ENCODE measurements at places on chromosomes 3 and 15.

- DNase-seq = no peak
These were observed 11.7 kb upstream of the PRR23B start for GRCh38 chr3:139032326-139033002.

- DNase-seq = no peak
These were observed 55.4 kb downstream of the MAGEF1 start for GRCh38 chr3:184656458-184656828.

- no peak for DNase-seq
These were observed 15.8 kb upstream of the ALAS1 start for GRCh38 chr3:52182196-52182595.

DNA sequence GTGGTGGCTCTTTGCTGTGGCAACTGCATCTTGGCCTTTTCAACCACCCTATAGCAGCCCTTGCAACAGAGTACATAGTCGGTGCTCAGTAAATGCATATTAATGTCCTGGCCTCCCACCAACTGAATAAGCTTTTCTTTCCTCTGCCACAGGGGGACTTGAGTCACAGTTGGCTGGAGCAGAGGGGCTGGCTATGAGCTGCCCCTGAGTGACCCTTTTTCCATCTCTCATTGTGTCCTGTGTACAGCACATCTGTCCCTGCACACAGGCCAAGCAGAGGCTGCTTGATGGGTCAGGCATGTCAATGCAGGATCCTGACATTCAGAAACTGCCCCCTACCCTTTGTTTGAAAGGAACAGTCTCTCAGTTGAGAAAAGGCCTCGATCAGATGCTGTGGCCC, 22.4 kb downstream of the SPSB4 start:
- no peak for DNase-seq

DNA sequence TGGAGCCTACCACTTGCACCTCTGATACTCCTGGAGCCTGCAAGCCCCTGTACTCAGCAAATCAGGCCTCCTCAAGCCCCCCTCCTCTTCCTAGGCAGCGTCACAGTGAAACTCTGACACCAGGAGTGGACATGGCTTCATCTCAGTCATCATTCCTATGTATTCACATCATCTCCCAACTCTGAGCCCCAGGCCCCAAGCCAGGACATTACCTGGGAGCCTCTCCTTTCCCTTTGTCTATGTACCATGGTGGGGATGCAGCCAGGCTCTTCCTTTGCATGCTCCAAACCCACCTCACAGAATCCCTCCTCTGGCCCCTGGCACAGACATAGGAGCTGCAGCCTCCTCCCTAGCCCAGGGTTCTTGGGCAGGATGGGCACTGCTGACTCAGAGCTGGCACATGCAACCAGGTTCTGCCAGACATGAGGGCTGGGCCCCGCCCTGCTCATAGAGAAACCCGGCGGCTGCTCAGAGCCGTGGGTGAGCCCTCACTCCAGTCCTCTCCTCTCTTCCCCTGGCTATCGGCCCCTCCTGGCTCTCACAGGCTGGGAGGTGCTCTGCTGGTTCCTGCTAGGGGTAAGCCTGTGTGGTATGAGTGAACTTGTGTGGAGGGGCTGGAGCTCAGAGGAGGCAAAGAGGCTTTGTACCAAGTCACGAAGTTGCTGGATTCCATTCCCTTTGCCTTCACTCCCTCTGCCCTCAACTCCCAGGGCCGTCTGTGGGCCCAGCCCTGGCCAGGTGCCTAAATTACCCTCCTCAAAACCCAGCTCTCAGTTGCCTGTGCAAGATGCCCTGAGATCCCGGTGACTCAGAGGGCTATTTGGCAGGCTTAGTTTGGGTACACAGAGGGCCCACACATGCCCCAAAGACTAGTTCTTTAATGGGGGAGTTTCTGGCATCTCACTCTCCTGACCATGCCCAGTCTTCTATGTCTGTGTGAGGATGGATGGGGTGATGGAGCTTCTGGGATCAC, 1.9 kb upstream of the PLCD1 start:
- DNase-seq = no peak

- no peak for DNase-seq
These were observed 931.2 kb downstream of the MCTP2 start for GRCh38 chr15:95162531-95162930.

DNA sequence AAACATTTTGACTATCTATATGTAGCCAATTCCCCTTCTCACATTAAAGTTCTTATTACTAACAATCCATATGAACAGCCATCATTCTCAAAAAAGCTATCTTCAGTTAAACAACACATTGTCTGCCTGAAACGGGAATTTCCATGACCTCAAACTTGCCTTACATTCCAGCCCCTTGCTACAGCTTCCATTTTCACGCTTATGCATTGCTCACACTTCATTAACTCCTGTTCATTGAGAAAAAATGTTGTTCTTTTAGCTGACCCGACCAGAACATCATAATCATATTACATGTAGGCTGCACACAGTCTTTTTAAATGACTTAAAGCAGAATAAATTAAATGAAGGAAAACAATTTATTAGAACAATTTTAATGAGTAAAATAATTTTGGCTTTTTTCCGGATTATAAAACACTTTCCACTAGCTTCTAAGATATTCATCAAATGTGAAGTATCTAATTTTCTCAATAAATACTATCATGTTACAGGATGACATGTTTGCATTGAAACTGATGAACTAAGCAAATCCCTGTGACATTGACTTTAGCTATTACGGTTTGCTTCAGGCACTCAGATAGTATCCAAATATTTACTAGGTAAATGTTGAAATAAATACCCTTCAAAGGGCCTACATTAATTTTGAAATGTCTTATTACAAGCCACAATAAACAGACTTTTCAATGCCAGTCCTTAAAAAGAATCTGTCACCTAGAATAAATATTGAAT, 49.9 kb downstream of the P3H2 start:
- no peak for DNase-seq

DNA sequence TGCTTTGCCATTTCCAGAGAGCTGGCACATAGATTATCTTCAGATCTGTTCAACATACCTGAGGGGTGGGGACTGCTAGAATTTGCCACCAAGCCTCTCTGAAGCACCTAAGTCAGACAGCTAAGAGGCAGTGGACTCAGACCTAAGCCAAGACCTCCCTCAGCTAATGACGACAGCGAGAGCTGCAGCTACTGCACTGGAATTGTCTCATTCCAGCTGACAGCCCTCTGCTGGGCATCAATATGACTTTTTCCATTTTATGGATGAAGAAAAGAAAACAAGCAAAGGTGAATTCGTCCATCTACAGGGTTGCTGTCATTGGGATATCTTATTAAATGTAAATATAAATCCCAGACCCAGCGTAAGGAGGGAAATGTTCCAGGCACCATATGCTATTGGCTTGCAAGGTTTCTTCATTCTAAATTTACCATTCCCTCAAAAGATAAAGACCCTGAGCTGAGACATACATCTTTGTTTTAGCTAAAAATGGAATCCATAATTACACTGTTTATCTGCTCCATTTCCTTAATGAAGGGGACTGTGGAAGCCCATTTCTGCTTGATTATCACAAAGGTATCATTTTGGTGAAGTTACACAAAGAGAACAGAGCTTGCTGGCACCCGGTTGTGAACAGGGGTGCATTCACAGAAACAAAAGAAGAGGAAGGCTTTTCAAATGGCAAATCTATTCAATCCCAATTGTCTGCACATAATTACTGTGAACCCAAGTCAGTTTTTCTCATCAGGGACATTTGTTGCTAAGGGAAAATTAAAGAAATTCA, 85.5 kb upstream of the LRTM1 start:
- DNase-seq = no peak

DNA sequence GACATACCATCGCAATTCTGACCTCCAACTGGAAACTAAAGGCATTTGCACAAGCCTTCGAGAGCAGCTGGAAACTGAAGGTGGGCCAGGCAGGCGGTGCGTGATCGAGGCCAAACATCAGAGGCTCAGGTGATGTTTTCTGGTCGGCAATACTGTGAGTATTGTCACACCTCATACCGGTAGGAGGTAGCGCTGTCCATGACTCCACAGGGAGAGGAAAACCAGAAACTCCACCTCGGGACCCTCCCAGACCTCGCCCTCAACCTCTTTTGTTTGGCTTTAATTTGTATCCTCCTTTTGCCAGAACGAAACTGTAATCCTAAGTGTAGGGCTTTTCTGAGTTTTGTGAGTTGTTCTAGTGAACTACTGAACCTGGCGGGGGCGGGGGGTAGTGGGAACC, 43.6 kb downstream of the LDHAL6B start:
- no peak for DNase-seq

DNA sequence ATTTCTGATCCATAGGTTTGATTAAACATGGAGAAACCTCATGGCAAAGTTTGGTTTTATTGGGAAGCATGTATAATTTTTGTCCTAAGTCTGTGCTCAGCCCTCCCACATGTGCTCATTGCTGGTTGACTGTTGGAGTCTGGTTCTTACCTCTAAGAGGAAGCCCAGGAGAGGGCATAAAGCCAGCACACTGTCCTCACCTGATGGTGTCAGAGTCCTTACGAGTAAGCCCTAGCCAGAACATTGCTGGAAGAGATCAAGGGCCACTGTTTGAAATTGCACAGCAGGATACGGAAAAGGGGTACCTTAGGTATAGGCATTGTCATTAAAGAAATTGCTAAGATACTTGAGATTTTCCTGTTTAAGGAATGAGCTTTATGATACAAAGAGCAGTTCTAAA, 21.3 kb downstream of the MLH1 start:
- DNase-seq = no peak

DNA sequence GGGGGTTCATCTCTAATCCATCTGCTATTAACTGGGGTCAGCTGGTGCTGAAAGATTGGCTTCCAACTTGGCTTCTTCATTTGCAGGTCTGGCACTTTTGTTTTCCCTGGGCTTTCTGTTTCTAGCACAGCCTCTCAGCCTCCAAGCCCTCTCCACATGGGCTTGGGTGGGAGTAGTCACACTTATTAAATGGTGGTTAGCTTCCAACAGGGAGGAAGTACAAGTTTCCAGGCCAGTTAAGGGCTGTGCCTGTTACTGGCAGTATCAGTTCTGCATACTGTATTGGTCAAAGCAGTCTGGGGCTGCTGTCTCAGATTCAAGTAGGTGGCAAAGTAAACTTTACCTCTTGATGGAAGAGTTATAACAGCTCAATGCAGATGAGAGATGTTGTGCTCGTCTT, 627.1 kb upstream of the CCDC54 start:
- no peak for DNase-seq

DNA sequence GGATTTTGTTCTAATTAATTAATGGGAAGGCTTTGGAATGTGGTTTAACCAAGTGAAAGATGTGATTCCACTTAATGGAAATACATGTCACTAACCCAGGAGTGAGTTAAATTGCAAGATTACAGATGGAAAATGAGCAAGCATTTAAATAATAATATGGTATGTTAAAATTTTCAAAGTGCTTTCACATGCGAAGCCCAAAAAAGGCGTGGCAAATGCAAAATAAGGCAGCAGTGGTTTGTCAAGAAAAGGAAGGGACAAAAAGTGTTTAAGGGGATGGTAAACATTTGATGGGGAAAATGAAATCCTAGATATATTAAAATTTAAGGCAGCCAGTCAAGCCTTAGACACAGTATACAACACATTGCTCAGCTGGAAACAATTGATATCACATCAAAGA, 2.9 kb downstream of the TICRR start:
- no peak for DNase-seq

- DNase-seq = no peak
These were observed 3.1 kb downstream of the AGBL1 start for GRCh38 chr15:86082619-86083380.

- no peak for DNase-seq
These were observed 36.0 kb upstream of the TIMP4 start for GRCh38 chr3:12194669-12195161.

DNA sequence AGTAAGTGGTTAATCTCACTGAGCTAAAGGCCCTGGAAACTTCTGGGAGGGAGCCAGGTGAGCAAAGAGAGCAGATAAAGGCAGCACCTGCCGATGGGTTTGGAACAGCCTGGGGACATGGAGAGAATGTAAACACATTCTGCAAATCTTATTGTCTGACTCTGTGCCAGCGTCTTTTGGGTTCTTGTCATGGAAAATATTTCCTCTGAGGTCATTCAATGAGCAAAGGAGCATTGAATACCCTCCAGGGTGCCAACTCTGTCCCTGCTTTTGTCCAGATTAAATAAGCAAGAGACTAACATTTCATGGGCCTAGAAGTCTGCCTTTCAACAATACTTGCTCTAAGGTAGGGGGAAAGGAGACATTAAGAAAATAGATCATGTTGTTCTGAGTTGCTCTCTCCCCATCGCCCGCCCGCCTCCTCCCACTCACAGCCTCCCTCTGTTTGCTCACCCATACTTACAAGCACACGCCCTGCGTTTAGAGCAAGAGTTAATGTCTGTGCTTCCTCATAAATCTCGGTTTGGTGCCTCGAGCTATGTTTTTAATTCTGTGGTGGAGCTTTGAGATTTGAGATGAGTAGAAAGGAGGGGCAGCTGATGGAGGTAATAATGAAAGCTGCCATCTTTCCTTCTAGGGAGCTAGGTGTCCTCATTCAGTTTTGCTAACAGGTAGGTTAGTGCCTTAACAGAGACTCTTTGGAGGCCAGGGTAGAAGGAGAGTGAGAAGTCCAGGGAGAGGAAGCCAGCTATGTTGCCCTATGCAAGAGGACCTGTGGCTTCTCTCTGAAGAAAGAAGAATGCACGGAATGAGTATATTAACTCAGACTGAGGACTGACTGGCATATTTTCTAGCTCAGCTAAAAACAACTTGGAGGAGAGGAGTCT, 132.9 kb downstream of the TPRG1 start:
- no peak for DNase-seq

DNA sequence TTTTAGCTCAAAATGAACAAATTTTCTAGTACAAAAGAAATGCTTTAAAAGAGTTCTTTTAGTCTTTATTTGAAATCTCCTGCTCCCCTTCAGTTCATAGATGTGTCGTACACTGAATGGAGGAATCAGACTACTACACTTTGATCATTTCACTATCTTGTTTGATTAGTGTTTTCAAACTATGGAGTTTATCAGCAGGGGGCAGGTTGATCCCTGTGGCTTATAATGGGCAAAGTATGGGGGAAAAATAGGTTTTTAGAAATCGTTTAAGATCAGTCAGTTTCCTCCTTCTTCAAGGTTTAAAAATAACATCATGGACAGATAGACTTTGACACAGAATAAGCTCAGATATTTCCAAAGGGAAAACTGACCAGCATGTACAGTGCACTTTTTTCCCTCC, 701.7 kb downstream of the CADM2 start:
- no peak for DNase-seq

- DNase-seq = no peak
These were observed 99.3 kb downstream of the ARNT2 start for GRCh38 chr15:80503319-80503952.

DNA sequence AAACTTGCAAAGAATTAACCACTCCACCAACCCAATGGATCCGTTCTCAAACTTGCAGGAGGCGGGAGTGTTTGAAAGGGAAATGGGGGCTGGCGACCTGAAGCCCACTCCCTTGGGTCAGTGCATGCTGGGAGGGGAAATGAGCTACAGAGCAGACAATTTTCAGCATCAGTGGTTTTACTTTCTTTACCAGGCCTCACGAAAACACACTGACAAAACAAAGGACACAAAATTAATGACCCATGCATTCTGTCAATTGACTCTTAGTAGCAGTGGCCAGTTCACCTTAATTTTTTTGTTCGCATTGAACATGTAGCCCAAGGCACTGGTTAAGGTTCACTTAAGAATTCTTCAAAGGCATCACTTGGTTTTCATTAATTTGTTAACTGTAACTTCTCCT, 413.5 kb downstream of the MECOM start:
- no peak for DNase-seq

- DNase-seq = no peak
These were observed 188.2 kb downstream of the ATP10A start for GRCh38 chr15:25674913-25675312.
